Neural crest cell (in vitro differentiated cells): ENCODE measurements at places on chromosomes 13 and 19. TPM values are rescaled to one million over a fixed set of nuclear protein-coding genes. Genes with fewer than 3 reads are reported as not detected.

DNA sequence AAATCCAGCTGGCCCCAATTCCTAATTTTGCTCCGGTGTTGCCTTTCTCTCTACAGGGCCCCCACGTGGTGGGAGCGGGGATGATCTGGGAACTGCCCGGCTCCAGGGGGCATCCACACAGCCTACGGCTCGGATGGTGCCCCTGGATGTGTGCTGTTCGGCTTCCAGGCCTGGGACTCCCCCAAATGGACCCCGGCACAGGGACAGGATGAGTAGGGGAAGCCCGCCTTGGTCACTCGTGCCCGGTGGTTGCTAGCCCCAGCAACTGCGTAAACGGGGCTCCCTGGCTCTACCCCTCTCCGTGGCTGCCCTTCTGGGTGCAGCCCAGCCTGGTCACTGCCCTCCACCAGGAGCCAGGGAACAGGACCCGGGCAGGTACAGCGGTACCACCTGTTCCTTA is 111.5 kb downstream of the TEX26 start:
- no peak overlapping the region for H3K27ac ChIP-seq
- H3K36me3 ChIP-seq: no peaks in the 10 kb centered on the region
- H3K4me3 ChIP-seq: no peak overlapping the region

GRCh38 chr19:39913682-39914333 is 20.6 kb downstream of the FCGBP start:
- DNase-seq: no peak
- no peak overlapping the region for H3K27ac ChIP-seq
- no peaks in the 10 kb centered on the region for H3K4me1 ChIP-seq
- no peak overlapping the region for H3K4me3 ChIP-seq
- no peaks in the 10 kb centered on the region for H3K27me3 ChIP-seq
- no peaks in the 10 kb centered on the region for H3K36me3 ChIP-seq

- no peak for DNase-seq
- H3K4me1 ChIP-seq: no peaks in the 10 kb centered on the region
- no peaks in the 10 kb centered on the region for H3K27me3 ChIP-seq
Measured at GRCh38 chr13:40933508-40934204, 85.5 kb downstream of the ELF1 start.

Gene CHST8
- total RNA-seq: 0.52 and 0.96 TPM in 2 replicates

- H3K36me3 ChIP-seq: no peaks in the 10 kb centered on the region
- peak overlapping the region; percentile 89 for H3K4me3 ChIP-seq
- DNase-seq: no peak
- H3K27me3 ChIP-seq: peaks cover 37% of the 10 kb centered on the region
- H3K27ac ChIP-seq: no peak overlapping the region
Measured at GRCh38 chr19:17967257-17968051, 547 bp downstream of the KCNN1 start.

- H3K36me3 ChIP-seq: no peaks in the 10 kb centered on the region
- H3K4me1 ChIP-seq: no peaks in the 10 kb centered on the region
- H3K27me3 ChIP-seq: peaks cover 5% of the 10 kb centered on the region
Measured at GRCh38 chr13:101596803-101597202, 144.3 kb downstream of the ITGBL1 start.

Gene NLRP5
- total RNA-seq: not detected in 2 replicates

Gene ZNF880
- total RNA-seq: 9.7 and 10.0 TPM in 2 replicates
